ENCODE measurements at places on chromosomes 2 and 18.
A peak's percentile ranks its signal among the peaks of the same experiment; 100 is the strongest.

GRCh38 chr18:9139400-9140039 is 2.9 kb downstream of the ANKRD12 start:
- DNase-seq: no peak

GRCh38 chr2:112601754-112602153 is 17.3 kb downstream of the CHCHD5 start:
- no peak for DNase-seq

DNA sequence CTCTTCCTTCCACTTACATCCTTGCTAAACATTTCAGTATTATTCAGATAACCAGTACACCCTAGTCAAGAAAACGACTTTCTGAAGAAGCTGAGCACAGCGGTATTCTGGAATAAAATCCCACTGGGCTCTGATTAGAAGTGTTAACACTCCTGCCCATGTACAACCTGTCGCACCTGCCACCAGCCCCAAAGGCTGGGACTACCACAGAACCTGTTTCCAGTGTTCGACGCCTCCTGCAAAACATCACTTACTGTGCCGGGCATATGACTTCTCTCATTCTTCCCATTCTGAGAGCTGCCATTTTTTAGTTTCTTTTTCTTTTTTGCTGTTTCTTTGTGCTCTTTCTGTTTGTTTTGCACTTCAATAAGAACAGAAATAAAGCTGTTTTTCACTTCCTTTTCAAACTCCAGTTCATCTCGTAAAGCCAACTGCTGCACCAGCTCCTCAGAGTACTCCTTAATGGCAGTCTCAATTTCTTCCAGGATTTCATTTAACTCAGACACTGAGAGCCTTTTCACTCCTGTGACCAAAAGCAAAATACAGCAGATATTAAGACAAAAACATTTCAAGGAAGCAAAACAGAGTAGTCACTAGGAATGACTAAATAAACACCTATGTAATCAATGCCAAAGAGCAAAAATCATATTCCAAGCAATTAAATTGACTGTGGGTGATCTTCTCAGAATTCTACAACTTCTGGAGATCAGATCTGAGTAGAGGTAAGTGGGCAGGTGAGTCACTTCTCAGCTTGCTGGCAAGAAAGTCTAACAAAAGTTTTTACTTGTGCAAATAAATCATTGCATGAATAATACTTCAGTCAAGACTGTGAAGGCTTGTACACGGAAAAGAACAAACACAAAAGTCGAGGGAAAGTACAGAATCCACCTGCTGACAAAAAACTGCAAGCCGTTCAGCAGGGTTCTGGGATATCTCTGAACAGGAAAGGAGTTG is 19.3 kb downstream of the FEZ2 start:
- no peak for DNase-seq

DNA sequence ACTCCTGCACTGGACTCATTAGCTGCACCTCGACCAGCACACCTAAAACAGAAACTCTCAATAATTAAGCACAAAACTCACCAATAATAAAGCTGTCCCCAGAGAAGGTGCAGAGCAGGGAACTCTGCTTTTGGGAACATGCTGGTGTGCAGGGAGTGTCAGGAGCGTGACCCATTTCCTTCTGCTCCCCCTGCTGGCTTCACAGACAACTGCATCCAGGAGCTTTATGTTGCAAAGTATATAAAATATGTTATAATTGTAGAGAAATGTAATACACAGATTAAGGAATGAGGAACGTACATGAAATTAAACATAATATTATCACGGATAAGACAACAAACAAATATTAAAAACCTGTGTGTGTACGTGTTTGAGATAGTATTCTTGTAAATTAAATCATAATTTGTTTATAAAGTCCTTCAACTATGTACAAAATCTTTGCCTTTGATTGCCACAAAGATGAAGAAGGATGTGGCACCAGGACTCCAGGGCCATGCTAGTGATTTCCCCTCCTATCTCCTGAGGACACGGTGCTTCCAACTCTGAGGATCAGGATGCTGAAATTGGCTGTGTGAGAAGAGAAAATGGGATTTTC is 68.6 kb upstream of the MAL start:
- peak; percentile 55 for DNase-seq

- DNase-seq: no peak
Measured at GRCh38 chr2:68653538-68653982, 10.2 kb downstream of the PROKR1 start.

GRCh38 chr18:76383636-76384035 is 111.4 kb downstream of the ZNF516 start:
- DNase-seq: no peak

GRCh38 chr18:57050310-57050949 is 96.5 kb upstream of the BOD1L2 start:
- no peak for DNase-seq

All from endodermal cell (in vitro differentiated cells).